ENCODE measurements at places on chromosomes 13 and 19.
A peak's percentile ranks its signal among the peaks of the same experiment; 100 is the strongest.

GRCh38 chr19:16614941-16615340 lies 13.1 kb downstream of the MED26 start:
- DNase-seq, result no peak

- no peak for DNase-seq
Measured at GRCh38 chr13:76820759-76821158, 65.4 kb downstream of the KCTD12 start.

GRCh38 chr13:32538621-32539246 lies at the start of gene N4BP2L2:
N4BP2L2 (minus strand) TSS chr13:32538795; CDS start chr13:32537027, 1,768 bp downstream.
- peak; percentile 87 for DNase-seq

DNA sequence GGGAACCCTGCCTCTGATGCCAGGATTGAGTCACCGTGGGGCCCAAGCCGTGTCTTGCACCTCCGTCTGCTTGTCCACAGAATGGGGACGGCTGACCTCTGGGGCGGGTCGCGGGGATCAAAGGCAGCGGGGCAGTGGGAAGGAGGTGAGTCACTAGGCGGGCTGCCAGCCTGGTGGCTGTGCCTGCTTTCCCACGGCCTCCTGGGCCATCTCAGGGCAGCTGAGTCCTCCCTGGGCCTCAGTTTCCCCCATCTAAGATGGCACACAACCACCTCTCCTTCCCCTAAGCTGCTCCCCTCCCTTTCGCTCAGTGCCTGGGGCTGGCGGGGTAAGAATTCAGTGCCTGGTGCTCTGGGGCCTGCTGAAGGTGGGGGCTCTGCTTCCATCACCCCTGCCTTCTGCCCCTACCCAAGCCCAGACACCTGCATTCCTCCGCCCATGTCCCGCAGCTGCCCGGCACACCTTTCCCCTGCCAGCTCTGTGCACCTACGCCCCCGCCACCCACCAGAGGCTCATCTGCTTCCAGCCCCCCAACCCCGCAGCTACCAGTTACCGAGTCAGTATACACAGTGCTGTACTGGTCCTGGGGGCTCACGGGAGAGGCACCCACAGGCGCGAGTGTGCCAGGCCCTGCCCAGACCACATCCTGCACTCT lies 3.5 kb downstream of the MKNK2 start:
- DNase-seq, result no peak

DNA sequence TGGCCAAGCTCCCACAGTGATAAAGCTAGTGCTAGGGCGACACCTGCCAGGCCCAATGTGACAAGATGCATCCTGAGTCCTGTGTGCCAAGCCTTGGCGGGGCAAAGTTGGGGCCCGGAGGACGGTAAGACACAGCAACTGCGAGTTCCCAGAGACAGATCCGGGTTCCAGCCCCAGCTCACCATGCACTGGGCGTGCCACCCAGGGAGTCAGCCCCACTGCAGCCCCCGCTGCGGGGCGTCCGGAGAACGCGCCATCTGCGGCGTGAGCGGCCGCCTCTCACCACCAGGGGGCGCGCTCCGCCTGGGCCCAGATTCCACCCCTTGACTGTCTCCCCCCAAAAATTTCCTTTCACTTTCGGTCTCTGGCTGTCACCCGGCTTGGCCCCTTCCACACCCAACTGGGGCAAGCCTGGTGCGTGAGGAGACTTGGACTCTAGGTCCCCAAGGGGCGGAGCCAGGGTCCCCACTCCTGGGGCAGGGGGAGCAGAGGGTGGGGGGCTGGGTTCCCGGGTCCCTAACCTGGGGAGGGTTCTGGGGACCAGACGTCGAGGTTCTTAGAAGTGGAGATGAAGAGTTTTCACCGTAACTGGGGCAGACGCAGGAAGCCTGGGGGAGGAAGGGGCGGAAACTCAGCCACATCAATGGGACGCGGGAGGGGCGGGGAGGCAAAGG lies at the start of gene FLT3LG:
Gene FLT3LG (plus strand): TSS at position 348 of the 674 bp plus-strand sequence. CDS start 425 bp downstream, outside the sequence.
- peak; percentile 89 for DNase-seq
